Stimulated activated CD4-positive, alpha-beta T cell treated with anti-CD3 and anti-CD28 coated beads, Interleukin-1b, Interleukin-23, amount 100 ng/mL, for 48 hours (primary cell): ENCODE measurements at places on chromosomes 1 and 21.

DNA sequence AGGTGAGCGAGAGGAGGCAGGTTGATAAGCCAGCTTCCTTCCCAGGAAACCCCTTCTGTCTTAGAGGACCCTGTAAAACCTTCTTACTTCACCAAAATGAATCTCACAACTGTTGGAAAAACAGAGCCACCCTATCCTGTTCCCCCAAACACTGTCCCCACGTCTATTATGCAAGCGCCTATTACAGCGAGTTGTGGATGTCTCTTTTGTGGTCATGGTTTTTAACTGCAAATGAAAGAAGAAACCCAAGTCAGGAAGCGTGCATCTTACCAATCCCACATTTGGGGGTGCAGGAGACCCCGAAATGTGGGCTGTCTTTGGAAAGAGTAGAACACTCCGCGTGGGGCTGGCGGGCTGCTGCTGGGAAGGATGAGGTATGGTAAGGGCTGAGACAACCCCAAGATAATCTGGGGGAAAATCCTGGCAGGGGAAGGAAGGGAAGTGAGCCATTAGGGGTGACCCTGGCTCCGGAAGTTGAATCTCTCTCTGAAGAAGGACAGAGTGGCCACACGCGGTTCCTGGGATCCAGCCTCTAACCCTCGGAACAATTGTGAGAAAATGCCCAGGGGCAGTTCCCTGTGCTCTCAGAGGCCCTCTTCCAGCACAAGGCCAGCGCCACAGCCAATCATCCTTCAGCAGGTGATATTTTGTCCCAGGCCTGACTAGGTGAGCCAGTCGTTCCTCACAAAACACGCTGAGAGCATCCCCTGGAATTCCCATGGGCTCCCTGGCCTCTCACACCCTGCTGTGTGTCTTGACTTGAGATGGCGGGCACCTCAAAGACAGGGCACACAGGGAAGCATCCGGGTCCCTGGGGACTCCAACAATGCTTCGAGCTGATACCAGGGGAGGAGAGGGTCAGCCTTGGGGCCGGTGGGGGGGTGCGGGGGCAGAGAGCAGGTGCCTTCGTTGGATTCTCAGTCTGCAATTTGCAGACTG lies 168.5 kb upstream of the IRF2BP2 start:
- no peak for DNase-seq

- peak; percentile 30 for DNase-seq
Observed at GRCh38 chr1:21904704-21905520, 32.2 kb downstream of the HSPG2 start.

DNA sequence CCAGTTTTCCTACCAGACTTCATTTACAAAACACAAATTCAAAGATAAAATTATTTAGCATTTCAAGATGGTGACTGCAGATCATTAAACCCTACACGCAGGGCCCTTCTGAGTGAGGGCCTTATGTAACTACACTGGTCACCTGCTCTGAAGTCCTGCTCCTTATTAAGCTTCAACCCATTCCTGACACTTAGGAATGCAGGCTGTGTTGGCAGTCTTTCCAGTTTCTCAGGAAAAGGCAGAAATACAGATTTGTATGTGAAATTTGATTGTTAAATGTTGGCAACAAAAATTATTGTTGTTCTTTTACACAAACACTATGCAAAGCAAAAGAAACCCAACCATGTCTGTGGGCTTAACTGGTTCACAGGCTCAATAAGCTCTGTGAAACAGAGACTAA lies 25.8 kb upstream of the BCAS2 start:
- no peak for DNase-seq

DNA sequence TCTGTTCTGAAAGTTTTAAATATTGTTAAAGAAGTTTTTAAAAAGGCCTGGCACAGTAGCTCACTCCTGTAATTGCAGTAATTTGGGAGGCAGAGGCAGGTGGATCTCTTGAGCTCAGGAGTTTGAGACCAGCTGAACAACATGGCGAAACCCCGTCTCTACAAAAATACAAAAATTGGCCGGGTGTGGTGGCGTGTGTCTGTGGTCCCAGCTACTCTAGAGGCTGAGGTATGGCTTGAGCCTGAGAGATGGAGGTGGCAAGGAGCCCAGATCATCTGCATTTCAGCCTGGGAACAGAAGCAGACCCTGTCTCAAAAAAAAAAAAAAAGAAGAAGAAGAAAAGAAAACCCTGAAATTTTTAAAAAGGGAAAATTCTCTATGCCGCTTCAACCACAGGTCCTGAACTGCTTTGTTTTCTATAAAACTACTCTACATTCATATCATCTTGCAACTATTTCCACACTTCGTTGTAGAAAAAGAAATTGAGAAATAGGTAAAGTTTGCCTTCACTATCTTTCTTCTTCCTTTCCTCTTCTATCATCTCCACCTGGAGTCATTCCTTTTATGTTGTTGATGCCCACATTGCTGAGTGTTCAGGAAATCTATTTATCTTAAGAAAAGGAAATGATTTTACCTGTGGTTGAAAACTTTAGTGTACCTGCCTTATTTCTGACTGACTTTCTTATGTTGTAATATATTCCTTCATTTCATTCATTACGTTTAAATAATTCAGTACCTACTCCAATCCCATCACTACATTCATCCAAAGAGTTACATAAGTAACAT lies 1.7 kb downstream of the ATP6V1G3 start:
- no peak for DNase-seq

DNA sequence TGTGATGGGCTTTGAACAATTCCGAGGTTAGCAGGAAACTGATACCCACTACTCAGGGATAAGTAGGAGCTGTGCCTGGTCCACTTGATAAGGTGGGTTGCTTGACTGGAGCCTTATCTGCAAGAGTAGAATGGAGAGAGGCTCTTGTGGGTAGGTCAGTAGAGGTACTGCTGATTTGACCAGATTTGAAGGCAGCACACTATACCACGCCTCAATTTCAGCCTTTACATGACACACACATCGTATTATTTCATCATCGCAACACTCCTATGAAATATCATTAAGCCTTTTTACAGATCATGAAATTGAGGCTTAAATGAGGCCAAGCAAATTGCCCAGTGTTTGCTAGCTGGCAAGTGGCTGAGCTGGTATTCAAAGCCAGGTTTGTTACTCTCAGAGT lies 69.6 kb downstream of the KCNJ15 start:
- DNase-seq: no peak

DNA sequence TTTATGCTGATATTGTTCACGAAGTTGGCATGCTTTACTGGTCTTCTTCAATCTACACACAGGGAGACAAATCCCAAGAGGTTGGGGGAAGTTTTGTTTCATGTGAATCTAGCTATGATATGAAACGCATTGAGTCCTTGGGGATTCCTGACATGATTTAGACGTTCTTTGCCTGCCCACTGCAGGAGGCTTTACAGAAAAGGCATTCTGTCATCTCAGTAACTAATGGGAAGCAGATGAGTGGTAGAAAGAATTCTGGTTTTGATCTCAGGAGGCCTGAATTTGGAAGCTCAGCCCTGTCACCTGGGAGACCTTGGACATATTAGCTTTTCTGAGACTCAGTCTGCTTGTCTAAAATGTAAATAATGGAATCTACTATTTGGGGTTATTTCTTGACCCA lies 383.0 kb upstream of the NFIA start:
- DNase-seq: no peak

DNA sequence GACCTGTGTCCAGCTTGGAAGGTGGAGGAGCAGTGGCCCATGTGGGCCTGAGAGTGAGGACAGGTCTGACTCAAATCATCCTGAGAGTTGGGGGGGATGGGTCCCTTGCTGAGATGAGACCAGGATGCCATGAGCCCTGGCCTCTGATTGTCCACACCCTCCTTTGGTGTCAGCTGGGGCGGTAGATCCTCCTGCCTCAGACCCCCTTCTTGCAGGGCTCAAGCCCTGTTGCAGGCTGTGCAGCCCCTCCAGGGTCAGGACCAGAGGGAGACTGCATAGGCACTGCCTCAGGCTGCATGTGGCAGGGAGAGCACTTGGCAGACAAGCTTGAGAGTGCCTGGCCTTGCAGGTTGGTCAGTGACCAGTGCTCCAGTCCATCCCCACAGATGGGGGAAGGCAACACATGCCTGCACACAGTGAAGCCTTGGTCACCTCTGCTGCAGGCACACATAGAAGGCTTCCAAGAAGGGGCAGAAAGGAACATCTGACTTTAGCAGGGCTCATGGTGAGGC lies 82.2 kb upstream of the ACTRT2 start:
- no peak for DNase-seq

DNA sequence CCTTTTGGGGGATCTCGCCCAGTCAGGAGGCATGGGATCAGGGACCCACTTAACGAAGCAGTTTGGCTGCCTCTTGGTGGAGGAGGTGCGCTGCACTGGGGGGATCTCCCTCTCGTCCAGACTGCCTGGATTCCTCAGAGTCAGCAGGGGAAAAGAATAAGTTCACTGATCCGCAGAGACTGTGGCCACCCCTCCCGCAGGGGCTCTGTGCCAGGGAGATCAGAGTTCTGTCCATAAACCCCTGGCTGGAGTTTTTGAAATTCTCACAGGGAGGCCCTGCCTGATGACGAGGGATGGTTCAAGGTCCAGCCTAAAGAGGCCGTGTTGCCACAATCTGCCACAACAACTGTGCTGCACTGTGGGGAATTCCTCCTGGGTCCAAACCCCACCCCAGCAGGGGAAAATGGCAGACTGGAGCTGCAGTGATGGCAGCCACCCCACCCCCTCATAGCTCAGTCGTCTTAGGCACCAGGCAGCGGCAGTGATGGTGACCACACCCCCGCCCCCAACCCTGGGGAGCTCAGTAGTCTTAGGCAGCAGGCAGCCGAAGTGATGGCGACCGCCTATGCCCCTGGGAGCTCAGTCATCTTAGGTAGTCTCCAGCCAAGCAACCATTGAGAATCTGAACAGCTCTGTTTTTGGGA lies 273.8 kb upstream of the USP25 start:
- DNase-seq: no peak

DNA sequence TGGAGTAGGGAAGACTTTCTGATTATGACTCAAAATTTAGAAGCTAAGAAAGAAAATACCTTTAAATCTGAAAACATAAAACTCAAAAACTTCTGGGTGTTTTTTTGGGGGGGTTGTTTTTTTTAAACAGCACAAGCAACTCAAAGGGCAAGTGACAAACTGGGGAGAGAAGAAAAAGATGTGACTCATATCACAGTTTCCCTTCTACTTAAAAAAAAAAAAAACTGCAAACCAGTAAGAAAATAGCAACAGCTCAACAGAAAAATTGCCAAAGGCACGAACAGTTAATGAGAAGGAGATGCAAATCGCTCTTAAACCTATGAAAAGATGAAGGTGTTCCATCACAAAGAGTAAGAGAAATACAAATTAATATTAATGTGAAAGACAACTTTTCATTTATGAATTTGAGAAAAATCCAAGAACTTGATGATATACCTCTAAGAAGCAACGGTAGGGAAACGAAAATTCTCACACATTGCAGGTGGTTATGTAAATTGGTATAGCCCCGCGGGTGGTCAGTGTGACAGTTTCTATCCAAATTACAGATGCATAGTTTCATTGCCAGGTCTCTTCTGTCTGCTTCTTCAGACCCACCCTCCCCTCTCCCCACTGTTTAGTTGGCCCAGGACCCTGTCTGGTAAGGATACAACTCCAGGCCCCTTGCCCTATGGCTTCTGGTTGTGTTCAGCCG lies 9.0 kb downstream of the IFNAR2 start:
- DNase-seq: no peak

DNA sequence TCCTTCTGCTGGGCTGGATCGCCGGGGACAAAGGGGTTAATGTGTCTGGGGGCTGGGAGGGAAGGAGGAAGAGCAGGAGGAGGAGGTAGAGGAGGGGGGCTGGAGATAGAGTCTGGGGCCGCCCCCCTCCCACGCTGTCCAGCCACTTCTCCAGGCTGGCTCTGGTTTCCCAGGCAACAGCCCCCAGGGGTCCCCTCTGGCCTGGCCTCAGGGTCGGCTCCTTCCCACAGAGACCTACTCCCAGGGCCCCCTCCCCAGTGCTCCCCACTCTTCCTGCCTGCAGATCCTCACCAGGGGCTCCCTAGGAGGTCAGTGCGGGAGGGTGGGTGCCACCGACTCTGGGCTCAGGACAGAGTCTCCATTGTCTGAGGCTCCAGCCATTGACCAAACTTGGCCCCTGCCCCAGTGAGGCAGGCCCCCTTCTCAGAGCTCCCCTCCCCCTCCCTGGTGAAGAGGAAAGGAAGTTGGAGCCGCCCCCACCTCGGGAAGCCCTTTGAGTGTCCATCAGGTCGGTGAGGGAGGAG lies 34.1 kb downstream of the ARHGEF10L start:
- DNase-seq: no peak

GRCh38 chr1:101260556-101261350 lies 23.9 kb downstream of the S1PR1 start:
- DNase-seq: no peak

DNA sequence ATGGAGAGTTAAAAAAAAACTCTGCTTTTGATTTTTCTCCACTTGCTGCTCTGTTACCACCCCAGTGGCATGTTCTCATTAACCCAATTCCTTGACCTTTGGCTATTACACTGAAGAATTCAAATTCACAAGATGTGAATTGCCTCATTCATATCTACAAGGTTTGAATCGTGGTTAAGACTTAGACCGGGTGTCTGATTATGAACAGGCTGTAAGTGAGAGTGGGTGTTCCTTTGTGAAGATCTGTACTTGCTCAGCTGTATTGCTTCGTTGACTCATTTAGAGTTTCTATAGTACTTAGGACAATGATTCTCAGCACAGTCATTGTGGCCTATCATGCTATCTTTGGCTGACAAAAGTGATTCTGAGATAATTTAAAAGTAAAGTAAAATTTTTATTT lies 36.4 kb downstream of the DNM3 start:
- DNase-seq: no peak

- DNase-seq: no peak
Observed at GRCh38 chr1:214440219-214440965, 111.0 kb downstream of the PTPN14 start.

DNA sequence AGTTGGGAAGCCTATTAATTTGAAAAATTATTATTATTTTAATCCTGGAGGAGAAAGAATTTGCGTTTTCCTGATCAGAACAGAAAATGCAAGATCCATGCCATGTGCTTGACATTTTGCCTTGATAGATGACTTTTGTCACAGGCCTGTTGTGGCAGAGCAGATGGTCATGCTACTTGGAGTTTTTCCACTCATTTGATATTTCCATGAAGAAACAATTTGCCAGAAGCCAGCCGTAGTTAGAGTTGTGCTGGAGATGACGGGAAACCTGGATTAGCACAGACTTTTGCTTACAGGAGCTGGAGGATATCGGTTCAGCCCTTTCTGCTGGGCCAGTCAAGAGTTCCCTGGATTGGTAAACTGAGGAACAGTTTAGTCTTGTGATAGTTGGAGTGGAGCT lies 3.2 kb downstream of the RCAN3 start:
- no peak for DNase-seq

DNA sequence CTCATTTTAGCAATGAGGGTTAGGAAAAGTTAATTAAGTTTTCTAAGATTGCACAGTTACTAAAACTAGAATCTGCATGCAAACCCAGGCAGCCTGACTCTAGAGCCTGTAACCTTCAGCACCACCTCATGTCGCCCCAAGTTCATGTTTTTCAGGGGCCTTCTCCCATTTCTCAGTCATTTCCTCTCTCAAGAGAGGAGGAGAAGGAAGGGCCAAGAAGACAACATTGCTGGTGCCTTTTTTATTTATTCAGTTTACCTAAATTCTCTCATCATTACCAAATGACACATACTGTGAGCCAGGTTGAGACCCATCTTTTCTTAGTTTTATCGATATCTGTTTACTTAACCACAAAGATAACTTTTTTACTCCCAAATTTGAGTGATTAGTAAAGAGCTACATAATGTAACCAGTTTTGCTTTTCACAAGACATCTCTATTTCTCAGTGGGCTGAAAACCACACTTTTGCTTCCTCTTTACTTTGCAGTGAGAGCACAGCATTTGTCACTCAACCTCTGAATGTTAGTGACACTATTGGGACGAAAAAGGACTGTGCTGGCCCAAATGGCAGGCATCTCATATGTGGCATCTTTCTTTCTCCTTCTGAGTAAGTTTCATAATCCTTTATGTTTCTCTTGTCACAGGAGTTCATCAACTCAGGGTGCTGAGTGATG lies at the start of gene CD101:
CD101 (plus strand) TSS at position 507 of the 674 bp plus-strand sequence; CDS start at position 565, 58 bp downstream.
- DNase-seq: peak; percentile 66
